Hematopoietic multipotent progenitor cell treated with erythropoietin and hydrocortisone succinate and interleukin-3 and kit ligand, for 4 days (in vitro differentiated cells): ENCODE measurements at places on chromosomes 2 and 18.

DNA sequence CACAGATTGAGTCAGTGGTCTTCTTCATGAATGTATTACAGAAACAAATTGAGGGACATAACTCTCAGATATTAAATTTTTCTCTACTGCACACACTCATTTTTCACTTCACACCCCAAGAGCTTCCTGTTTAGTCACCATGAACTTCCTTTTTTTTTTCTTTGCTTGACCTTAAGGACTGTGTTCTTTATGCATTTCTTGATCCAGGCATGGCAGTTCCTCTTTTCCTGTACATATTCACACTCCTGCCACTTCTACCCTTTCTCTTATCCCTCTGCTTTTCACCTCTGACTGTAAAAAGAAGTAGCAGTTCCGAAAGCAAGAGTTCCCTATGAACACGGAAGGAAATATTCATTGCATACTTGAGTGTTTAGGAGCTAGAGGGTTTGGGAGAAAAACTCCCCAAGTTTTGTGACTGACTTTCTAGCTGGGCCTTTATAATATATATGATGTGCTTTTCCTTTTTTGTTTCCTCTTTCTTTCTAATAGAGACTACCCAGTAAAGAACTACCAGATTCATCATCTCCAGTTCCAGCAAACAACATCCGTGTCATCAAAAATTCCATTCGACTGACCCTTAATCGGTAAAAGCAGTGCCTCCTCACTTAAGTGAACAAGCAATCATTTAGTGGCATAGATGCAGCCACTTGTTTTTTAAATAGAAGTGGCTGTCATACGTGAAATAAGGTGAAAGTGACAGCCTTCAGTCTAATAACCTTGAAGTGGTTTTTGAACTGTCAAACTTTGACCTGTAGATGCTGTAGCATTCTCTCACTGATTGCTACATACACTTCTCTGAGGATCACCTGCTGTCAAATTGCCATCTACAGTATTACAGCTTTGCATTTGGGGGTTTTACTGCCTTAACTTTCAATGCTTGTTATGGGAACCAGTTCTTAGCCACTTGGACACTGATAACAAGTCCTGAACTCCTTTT is 40.8 kb downstream of the PAPOLG start:
- peak; percentile 85 for DNase-seq

DNA sequence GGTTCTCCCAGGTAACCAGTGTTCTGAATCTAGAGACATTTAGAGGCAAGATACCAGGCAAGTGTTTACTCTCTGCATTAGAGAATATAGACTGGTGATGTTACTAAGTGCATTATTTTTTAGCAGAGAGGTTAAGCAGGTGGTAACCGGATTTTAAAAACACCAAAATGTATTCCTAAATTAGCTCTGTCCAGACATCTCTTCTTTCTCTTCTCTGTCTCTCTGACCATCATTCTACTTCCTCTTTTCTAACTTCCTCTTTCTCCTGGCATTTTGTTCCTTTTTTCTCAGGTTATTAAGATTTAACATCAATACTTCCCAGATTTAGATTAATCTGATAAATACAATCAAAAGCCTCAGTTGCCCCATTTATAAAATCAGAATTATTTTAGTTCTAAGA is 31.7 kb upstream of the DYNC1I2 start:
- peak; percentile 74 for DNase-seq

DNA sequence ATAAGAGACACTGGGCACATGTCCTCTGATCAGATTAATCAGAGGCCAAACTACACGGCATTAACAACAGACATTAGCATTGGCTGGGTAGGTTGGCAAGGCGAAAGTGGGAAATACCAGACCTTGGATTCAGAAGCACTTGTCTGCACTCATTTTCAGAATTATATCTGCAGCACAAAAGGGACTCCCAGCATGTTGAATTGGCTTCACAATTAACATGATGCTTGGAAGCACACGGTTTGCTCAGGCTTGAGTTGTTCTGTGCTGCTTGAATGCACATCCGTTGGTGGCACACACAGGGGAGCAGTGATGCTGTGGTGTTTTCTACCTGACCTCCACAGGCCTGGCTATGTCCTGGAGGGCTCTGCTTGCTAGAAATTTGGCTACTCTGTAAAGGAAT is 83.9 kb downstream of the ACTR3 start:
- no peak for DNase-seq

DNA sequence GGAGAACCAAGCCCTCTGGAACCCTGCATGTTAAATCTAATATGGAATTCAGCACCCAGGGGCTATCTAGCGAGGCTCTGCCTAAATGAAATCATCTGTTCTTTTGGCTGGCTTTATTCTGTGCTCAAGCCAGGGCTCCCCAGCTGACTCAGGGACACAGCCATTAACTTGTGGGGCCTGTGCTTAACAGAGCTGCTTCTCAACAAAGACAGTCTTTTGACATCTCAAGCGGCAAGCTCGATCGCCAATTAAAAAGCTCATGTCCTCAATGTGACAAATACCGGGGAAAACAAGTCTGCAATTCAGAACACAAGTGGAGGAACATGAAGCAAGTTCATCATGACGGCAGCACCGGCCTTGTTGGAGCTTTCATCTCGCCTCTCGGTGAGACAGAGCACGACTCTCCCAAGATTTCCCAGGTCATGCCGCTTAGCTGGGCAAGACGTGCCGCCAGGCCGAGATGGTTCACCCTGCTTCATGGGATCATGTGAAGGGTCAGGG is 64.9 kb downstream of the KLHL29 start:
- DNase-seq: no peak

- no peak for DNase-seq
These were observed 38.9 kb downstream of the PIEZO2 start for GRCh38 chr18:11110509-11110908.

- DNase-seq: no peak
These were observed 267.4 kb downstream of the DYSF start for GRCh38 chr2:71720596-71721361.

GRCh38 chr2:149290662-149291061 is 39.7 kb upstream of the LYPD6 start:
- DNase-seq: no peak

- DNase-seq: peak; percentile 81
These were observed 401.6 kb downstream of the EPHA4 start for GRCh38 chr2:221170548-221170947.

DNA sequence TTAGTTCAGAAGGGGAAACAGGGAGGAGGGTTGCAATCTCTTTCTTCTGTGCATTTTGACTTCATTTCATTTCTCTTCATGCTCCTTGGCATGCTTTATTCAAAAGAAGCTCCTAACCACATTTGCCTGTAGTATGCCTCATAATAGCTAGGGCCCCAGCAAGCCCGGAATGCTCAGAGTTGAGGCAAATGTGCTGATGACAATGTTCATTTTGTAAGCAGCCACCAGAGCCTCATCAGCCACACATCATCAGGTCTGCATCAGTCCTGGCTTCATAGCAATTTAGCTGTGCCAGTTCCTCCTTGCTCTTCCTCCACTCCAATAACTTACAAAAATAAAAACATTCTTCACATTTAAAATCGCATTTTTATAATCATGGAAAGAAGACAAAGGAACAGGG is 65.4 kb upstream of the MMADHC start:
- no peak for DNase-seq

DNA sequence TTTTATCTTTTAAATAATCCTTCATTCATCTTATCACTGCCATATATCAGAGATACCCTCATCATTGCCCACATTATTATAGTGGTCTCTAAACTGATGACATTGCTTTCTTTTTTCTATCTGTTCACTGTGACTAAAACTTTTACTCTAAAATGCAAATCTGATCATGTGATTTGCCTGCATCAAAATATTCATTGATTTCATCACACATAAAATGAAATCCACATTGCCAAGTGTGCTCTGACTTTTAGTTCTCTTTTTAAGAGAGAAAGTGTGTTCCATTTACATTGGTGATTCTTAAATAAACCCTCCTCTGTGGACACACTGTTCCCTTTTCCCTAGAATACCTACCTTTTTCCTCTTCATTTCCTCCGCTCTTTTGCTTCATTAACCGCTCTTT is 7.5 kb downstream of the REL start:
- peak; percentile 22 for DNase-seq

DNA sequence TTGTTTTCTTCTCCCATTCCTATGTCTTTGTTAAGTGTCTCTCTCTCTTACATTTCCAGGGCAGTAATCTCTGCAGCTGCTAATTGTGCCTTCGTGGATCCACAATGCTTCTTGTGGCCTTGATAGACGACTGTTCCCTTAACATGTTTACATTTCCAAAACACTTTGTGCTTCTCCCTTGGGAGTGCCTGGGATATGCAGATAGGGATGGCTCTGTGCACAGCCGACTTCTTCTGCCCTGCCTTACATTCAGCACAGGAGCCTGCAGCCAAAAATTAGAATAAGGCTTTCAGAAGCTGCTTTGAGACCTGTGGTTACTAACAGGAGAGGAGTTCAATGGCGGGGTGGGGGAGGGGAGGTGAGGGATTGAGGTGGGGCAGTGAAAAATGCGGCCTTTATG is 328.9 kb downstream of the TDRD15 start:
- no peak for DNase-seq

- no peak for DNase-seq
These were observed 21.1 kb downstream of the PTPN2 start for GRCh38 chr18:12862874-12863482.

DNA sequence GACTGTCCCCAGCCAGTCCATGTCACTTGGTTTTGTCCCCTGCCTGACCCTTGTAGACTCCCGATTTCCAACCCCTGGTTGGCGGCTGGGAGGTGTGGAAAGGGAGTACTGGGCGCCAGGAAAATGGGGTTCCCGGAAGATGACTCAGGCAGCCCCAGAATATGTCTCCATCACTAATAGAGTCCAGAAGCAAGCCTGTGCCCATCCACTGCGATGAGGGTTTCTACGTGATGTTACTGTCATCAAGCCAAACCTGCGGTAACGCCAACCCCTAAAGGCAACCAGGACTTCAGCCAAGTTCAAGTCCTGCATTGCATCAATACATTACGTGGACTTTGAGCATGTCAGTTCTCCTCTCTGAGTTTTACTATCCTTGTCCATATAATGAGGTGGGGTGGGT is 62.0 kb upstream of the TAF1B start:
- DNase-seq: no peak

DNA sequence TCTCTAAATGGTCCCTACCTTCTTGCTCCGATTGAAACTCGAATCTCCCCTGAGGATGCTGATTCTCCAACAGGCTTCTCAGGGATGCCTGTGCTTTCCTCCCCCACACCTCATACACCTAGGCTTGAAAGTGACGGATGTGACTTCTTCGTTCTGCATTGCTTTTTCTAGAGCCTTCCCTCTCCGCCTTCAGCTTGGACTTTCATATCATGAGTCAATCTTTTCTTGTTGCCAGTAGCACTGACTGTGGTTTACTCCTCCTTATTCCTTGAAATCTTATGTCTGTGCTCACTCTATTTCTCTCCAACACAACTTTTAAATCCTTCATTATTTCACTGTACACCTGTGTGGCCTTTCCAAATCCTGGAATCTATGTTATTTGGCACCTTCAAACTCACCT is 451.4 kb downstream of the TMX3 start:
- no peak for DNase-seq

- DNase-seq: no peak
These were observed 20.4 kb downstream of the PKP4 start for GRCh38 chr2:158477202-158477601.

DNA sequence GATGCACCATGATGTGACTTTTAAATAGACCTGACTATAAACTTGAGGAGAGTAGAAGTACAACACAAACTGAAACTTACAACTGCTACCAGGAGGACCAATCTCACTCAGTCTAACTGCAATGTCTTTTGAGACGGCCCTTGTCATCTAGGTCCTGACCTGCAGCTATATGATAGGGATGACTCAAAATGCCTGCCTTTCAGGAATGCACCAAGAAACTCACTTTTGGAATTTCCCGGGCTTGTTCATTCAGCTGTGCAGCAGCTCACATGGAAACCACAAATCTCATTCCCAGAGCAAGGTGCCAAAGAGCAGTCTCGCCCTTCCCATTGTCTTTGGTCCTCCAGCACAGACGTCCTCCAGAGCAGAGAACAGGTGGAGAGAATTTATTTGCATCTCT is 113.7 kb downstream of the SPOPL start:
- no peak for DNase-seq

DNA sequence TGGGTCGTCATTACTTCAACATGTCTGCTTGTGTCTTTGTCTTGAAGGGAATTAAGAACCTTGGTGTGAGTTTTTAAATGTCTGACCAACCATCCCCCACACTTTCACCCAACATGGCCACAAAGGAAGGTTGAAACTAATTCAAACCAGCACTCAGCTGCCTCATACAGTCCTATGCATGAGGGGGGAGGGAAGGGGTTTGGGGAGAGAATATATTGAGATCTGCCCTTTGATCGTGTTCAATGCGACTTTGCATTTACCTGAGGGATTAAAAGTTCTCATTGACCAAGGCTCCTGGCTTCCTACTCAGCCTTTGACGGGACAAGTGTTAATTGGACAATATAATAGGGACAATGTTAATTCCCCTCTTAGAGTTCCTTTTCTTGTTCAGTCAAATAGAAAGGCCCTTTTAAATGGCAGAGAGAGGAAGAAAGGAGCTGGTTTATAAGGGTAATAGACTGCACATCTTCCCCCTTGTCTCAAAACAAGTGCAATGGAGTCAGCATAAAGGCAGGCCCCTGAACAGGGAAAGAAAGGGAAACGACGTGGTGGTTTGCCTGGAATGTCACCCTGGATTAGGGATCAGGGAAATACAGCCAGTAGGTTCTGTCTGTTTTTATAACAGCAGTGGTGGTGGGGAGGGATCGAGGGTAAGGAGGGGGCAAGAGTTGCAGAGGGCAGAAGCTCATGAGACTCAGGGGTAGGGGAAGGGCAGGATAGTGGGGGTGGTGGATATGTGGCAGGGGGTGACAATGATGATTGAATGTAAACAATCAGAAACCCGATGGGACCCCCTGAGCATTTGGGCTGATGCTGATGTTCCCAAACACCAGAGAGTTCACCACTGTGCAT is 198.7 kb downstream of the MYCN start:
- no peak for DNase-seq

DNA sequence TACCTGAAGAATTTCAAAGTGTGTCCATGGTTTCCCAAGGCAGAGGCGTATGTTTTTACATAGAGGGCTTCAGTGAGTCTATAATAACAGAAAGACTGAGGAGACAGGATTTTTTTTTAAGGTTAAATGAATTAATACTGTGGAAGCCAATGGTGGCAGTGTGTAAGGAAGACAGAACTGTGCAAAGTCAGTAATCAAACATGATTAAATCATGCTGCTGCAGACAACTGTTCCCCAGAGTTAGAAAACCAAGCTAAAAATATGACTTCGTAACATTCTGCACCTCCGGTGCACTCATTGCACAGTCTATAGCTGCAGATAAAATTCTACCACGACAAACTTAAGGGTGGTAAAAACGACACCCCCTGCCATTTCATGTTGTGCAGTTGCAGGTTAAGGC is 309.6 kb upstream of the TRIB2 start:
- DNase-seq: no peak

GRCh38 chr18:78113136-78113939 is 863.7 kb downstream of the GALR1 start:
- no peak for DNase-seq

- DNase-seq: no peak
These were observed 897.0 kb downstream of the CPS1 start for GRCh38 chr2:211453311-211453887.

DNA sequence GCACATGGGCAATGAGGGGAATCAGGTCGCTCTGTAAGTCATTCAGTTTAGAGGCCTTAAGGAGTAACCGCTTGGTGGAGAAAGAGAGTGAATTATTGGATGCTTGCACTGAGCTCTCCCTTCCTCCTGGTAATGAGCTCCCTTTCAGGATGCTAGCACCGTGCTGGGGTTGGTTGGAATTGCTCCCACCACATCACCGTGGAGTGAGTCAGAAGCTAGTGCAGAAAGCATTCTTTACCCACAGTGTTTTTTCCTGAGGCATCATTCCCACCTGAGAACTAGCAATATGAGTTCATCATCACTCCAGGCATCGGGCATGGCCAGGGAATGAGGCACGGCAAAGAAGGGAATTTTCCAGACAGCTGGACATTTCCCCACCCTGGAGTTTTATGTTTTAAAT is 57.6 kb downstream of the ITGB6 start:
- DNase-seq: no peak
